ENCODE measurements at places on chromosomes 6 and 20.

DNA sequence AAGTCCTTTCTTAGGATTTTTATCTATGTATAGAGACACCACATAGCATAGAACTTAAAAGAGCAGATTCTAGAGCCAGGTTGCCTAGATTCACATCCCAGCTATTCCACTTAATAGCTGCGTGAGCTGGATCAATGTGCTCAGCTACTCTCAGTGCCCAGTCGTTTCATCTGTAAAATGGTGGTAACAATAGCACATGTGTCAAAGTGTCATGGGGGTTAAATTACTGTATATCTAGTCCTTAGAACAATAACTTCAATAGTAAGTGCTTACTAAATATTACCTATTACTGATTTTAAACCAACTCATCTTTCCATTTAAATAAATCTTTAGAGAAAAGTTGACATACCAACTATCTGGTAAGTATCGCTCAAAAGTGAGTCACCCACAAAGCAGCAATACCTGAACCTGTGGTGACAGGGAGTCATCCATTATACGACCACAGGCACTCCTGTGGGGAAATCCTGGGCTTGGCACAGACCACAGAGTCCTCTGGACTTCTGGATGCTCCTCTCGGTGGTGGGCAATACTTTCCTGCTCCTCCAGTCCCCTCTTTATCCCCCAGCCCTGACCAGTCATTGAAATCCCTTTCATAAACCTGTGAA is 154.8 kb downstream of the PDSS2 start:
- DNase-seq, result peak; percentile 47

- DNase-seq, result no peak
These were observed 62.4 kb downstream of the ADNP start for GRCh38 chr20:50868509-50869495.

DNA sequence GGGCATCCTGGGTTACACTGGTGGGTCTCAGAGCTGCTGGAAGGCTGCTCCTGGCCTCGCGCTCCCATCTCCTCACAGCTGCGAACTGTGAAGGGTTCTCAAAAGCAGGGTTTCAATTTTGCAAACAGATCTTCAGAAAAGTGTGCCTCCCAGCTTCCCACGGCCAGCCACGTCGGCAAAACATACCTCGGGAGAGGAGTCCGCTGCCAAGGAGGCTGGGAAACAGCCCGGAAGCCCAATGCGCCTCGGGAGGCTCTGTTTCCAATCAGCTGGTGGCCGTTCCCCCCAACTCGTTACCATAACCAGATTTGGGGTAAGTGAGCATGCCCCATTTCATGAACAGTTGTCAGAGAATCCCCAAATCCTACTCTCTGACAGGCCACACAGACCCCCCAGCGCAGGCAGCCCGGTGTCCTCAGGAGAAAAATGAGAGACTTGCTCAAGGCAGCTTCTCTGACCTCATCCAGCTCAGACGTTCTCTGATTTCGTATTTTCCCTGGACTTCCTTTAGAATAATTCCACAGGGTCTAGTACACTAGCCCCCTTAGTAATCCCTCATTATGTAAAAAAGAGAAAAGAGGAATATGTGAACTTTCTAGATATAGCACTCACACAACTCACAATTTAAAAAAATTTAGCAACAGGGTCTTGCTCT is 98.4 kb downstream of the SNX5 start:
- peak; percentile 63 for DNase-seq

GRCh38 chr20:62694868-62695267 is 13.8 kb upstream of the NTSR1 start:
- no peak for DNase-seq
